Mesangial cell (primary cell): ENCODE measurements at places on chromosomes 12 and 14. TPM values are rescaled to one million over a fixed set of nuclear protein-coding genes. Genes with fewer than 3 reads are reported as not detected.

TAPBPL gene
- 11.4 and 21.4 TPM in 2 replicates for total RNA-seq

ABCB9 gene
- total RNA-seq = 7.0 and 9.1 TPM in 2 replicates

IL31 gene
- total RNA-seq = not detected in 2 replicates

ASB2 gene
- total RNA-seq = 0.13 and 0.16 TPM in 2 replicates

C14orf180 gene
- not detected in 2 replicates for total RNA-seq

DNAJC22 gene
- total RNA-seq = 5.9 and 9.4 TPM in 2 replicates

PTPRO gene
- 0.33 and 1.5 TPM in 2 replicates for total RNA-seq
